ENCODE measurements at places on chromosomes 13 and 19.

- H3K4me3 ChIP-seq = no peak overlapping the region
- DNase-seq = no peak
- H3K27ac ChIP-seq = no peak overlapping the region
- H3K4me1 ChIP-seq = no peaks in the 10 kb centered on the region
- no peaks in the 10 kb centered on the region for H3K27me3 ChIP-seq
- H3K36me3 ChIP-seq = no peaks in the 10 kb centered on the region
Measured at GRCh38 chr13:30135868-30136267, 171.5 kb downstream of the KATNAL1 start.

DNA sequence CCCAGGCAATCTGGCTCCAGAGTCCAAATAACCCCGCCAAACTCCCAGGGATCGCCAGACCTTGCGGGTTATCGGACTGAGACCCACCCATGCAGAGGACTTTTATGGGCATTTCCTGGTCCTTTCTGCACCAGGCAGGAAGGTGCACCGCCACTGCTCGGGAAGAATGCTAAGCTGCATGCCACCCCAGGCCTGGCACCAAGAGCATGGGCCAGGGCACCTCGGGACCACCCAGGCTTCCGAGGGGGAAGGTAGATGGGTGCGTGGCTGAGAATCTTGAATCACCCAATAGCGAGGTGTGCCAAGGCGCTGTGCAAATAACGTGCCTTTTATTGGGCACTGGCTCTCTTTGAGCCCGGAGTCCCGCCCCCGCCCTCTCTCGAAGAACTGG lies 422 bp upstream of the ZNF575 start:
- H3K4me3 ChIP-seq = peak overlapping the region; percentile 78
- no peaks in the 10 kb centered on the region for H3K27me3 ChIP-seq
- no peaks in the 10 kb centered on the region for H3K36me3 ChIP-seq
- no peak for DNase-seq

- H3K4me1 ChIP-seq = peaks cover 4% of the 10 kb centered on the region
- peaks cover 4% of the 10 kb centered on the region for H3K36me3 ChIP-seq
- DNase-seq = no peak
- peak overlapping the region; percentile 53 for H3K27ac ChIP-seq
- no peaks in the 10 kb centered on the region for H3K27me3 ChIP-seq
- peak overlapping the region; percentile 64 for H3K4me3 ChIP-seq
Measured at GRCh38 chr19:20167651-20168122, 673 bp downstream of the ZNF486 start.

DNA sequence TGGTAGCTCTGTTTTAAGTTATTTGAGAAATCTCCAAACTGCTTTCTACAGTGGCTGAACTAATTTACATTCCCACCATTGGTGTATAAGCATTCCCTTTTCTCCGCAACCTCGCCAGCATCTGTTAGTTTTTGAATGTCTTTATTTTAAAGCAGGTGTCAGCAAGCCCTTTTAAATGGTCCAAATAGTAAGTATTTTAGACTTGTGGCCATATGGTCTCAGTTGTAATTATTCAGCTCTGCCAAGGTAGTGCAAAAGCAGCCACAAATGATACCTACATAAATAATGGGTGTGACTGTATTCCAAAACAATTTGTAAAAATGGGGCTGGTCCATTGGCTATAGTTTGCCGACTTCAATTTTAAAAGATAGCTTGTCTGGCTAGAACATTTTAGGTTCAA lies 58.7 kb upstream of the TMTC4 start:
- no peak for DNase-seq
- H3K27me3 ChIP-seq = no peaks in the 10 kb centered on the region
- H3K4me3 ChIP-seq = no peak overlapping the region
- H3K36me3 ChIP-seq = no peaks in the 10 kb centered on the region
- no peaks in the 10 kb centered on the region for H3K4me1 ChIP-seq

- H3K4me3 ChIP-seq = no peak overlapping the region
- no peak for DNase-seq
- peaks cover 15% of the 10 kb centered on the region for H3K4me1 ChIP-seq
- no peak overlapping the region for H3K27ac ChIP-seq
- H3K27me3 ChIP-seq = no peaks in the 10 kb centered on the region
Measured at GRCh38 chr13:48580185-48580803, 47.4 kb upstream of the RCBTB2 start.
